ENCODE measurements at places on chromosomes 6 and 20.
A peak's percentile ranks its signal among the peaks of the same experiment; 100 is the strongest.

GRCh38 chr6:154071236-154071635 lies 32.2 kb downstream of the OPRM1 start:
- DNase-seq, result no peak

DNA sequence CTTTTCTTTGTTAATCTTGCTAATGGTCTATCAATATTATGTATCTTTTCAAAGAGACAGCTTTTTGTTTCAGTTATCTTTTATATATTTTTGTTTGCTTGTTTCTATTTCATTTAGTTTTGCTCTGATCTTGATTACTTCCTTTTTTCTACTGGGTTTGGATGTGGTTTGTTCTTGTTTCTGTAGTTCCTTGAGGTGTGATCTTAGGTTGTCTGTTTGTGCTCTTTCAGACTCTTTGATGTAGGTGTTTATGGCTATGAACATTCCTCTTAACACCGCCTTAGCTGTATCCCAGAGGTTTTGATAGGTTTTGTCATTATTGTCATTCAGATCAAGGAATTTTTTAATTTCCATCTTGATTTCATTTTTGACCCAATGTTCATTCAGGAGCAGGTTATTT lies 26.8 kb upstream of the TNFAIP3 start:
- DNase-seq, result no peak

GRCh38 chr6:34514593-34515472 lies 41.3 kb downstream of the SPDEF start:
- no peak for DNase-seq

DNA sequence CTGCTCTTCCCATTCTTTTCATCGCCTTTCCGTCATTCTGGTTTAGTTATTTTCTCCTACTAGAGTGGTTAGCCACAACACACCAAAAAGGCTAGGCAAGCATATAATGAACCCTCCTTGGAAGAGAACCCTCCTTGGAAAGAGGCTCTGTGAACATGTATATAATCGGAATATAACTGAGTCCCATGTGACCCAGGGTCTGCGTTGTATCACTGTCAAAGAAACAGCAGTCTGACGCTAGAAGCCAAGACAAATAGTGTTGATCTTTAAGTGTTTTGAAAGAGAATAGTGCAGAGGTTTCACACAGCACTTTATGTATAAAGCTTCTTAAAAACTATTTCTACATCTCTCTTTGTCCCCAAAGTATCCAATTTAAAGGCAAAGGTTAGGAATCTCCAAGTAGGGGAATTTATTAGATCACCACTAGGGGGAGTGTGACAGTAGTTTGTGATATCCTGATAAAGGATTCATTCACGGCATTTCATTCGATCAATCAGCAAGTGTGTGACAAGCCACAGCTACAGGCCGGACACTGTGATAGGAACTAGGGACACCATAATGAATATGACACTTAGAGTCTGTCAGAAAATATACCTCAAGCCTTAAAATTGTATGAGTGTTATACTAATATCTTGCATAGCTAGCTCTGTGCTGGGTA lies 395.3 kb downstream of the CD109 start:
- DNase-seq, result no peak

DNA sequence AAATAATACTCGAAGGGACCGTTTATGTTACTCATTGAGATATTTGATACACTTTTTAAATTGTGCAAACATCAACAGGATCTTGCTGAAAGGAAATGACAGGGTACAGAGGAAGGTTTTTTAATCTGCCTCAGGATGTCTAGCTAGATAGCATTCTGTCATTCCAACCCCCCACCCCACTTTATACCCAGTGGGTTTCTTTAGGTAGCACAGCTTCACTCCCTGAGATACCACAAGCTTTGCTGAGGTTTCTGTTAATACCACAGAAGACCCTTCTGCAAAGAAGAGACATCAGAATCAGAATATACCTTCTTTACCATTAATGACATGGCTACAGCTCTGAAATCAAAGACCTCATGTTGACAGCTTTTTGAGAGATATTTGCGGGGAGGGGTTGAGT lies 1.3 kb downstream of the PHACTR2 start:
- DNase-seq, result no peak

DNA sequence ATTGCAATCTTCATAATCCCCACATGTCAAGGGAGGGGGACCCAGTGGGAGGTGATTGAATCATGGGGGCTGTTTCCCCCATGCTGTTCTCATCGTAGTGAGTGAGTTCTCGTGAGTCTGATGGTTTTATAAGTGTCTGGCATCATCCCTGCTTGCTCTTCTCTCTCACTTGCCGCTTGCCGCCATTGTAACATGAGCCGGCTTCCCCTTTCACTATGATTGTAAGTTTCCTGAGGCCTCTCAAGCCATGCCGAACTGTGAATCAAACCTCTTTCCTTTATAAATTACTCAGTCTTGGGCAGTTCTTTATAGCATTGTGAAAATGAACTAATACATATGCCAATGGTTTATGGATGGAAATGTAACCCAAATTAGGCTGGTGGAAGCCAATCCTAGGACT lies 109.4 kb upstream of the AKAP12 start:
- no peak for DNase-seq

GRCh38 chr6:37818536-37819176 lies 871 bp upstream of the ZFAND3 start:
- peak; percentile 90 for DNase-seq

DNA sequence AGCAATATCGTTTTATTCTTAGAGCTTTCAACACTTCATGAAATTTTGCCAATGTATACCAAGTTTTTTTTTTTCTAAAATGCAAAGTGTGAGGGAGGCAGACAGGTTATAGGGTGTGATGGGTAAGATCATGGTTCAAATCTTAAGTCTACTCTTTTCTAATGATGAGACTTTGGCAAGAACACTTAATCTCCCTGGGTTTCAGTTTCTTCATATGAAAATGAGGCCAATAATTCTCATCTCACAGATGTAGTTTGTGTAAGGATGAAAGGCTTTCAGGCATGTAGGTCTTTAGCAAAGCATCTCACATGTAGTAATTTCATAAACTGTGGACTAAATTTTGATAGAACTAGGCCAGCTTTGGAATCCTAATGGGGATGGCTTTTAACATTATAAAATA lies 457.1 kb downstream of the QKI start:
- DNase-seq, result no peak

GRCh38 chr6:67666177-67666964 lies 968.7 kb upstream of the ADGRB3 start:
- DNase-seq, result no peak

- DNase-seq, result no peak
These were observed 10.8 kb upstream of the GMPR start for GRCh38 chr6:16227605-16228004.

- no peak for DNase-seq
These were observed 15.6 kb downstream of the CHRNA4 start for GRCh38 chr20:63345328-63346100.

DNA sequence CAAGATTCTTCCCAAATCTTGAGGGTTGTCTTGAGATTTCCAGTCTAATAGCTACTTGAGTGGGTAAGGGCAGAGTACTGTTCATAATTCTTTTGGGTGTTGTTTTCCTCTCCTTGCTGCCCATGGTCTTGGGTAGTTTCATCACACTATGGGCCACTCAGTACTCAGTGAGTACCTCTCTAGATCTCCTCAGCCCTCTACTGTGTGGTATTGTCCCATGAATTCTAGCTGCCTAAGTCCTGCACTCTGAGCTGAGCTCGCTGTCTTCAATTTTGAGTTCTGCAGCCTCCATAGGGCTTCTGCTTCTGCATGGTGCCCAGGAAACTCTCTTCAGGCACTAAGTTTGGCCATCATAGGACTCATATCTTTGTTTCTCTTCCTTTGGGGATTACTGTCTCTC lies 42.3 kb downstream of the ASXL1 start:
- DNase-seq, result no peak

DNA sequence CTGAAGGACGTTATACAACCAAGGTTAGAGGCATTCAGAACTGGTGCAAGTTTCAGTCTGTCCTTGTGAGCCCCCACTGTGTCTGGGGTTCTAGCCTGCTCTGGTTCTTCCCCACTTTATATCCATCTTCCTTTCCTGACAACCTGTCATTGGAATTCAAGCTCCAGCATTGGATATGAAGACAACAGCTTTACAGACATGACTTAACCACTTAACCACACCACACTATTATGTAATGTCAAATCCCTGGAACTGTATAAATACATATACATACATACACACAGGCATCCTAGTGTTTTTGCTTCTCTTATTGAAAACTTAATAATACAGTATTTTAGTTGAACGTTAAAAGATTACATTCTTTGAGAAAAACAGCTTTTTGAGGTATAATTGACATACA lies 217.9 kb upstream of the SGK1 start:
- no peak for DNase-seq

DNA sequence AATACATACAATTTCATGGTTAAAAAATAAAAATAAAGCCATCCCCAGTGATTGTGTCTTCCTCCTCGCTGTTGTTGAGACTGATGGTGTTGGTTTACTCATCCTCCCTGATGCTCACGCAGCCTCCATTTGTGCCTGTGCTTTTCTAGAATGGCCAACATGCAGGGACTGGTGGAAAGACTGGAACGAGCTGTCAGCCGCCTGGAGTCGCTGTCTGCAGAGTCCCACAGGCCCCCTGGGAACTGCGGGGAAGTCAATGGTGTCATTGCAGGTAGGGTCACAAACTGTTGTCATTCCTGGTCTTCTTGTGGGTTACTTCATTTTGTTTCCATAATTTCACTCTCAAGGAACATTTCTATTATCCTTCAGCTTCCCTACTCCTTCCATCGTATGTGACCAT lies 28.0 kb downstream of the CAP2 start:
- DNase-seq, result no peak

- DNase-seq, result no peak
These were observed 148.2 kb upstream of the MOCS1 start for GRCh38 chr6:40082278-40083043.

GRCh38 chr6:73299151-73299971 lies 36.4 kb upstream of the KHDC1 start:
- DNase-seq, result no peak

- no peak for DNase-seq
These were observed 44.6 kb downstream of the TAF4 start for GRCh38 chr20:62020935-62021701.

DNA sequence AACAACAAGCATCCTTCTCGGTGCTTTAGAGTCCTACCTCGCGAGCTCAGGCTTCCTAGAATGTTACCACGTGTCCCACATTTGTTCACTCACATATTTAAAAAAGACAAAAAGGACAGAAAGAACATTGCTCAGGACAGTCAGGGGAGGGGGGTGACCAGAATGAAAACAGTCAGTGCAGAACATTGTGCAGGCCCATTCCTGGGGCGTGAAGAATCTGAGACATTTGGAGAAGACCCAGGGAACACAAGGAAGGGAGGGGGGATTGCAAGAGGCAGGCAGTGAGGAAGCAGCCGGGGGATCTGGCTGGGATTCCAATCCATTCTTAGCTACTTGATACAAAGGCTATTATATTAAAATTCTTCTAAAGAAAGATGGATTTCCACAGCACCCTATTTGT lies 270.4 kb upstream of the CITED2 start:
- no peak for DNase-seq

GRCh38 chr6:69953491-69953890 lies 87.1 kb downstream of the COL19A1 start:
- no peak for DNase-seq

DNA sequence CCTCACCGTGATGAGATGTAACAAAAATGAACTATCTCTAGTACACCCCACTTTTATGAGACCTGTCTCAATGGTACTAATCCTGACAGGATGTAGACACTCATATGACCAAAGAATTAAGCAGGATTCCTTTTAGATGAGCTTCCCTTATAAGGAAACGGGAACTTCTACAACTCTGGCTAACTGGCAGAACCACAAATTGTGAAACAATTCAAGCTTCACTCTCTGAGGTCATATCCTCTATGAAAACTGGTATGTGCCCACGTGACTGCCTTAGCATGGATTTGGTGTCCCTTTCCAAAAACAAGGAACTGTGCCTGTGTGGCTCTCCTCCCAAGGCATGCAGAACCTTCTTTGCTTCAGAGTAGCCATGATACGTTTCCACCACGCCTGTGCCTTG lies 14.1 kb upstream of the CPNE5 start:
- DNase-seq, result no peak

- no peak for DNase-seq
These were observed 76.8 kb downstream of the FYN start for GRCh38 chr6:111796310-111796918.

GRCh38 chr20:47099825-47100441 lies 205.3 kb downstream of the EYA2 start:
- DNase-seq, result no peak

- no peak for DNase-seq
These were observed 434.2 kb downstream of the BCKDHB start for GRCh38 chr6:80540700-80541099.

- peak; percentile 7 for DNase-seq
These were observed 39.2 kb downstream of the SAMD3 start for GRCh38 chr6:130183271-130184222.

GRCh38 chr20:61324906-61325305 lies 72.8 kb downstream of the CDH4 start:
- no peak for DNase-seq

GRCh38 chr6:38192487-38192886 lies 373.0 kb downstream of the ZFAND3 start:
- no peak for DNase-seq

- no peak for DNase-seq
These were observed 30.0 kb downstream of the PPP1R3G start for GRCh38 chr6:5115168-5115567.

DNA sequence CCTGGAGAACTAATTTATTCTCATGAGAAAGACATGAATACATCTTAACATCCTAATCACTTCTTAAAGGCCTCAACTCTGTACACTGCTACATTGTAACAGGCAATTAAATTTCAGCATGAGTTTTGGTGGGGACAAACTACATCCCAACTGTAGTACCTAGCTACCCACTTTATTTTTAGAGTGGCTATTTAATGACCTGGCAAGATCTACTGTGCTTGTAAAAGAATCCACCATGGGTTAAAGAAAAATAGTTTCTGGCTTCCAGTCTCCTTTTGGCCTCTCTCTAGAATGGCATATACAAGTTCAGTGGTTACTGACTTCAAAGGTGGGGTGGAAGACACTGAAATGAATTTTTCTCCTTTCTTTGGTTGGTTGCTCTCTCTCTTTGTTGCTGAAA lies 193.9 kb downstream of the ESR1 start:
- no peak for DNase-seq

DNA sequence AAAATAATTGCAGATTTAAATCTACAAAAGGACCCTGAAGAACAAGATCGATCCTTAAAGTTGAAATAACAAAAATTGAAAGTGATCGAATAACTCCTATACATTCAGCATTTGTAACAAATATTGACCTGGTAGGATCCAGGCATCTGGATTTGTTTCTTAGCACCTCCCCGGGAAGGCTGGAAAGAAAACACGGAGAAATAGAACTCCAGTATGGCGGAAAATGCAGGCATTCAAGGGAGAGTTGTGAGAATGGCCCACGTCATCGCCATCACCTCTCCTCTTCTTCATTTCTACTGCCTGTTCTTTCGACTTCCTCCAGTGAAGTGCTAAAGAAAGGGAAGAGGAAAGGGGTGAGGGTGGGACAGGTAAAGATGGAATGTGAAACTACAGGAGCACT lies 242.3 kb upstream of the TFAP2D start:
- no peak for DNase-seq
